ENCODE measurements at places on chromosomes 4 and X.
A peak's percentile ranks its signal among the peaks of the same experiment; 100 is the strongest.

- no peak for DNase-seq
Measured at GRCh38 chr4:4320528-4320927, 30.5 kb downstream of the ZBTB49 start.

- DNase-seq: no peak
Measured at GRCh38 chr4:54574500-54574899, 83.3 kb upstream of the KIT start.

GRCh38 chr4:23930750-23931488, 41.1 kb upstream of the PPARGC1A start:
- DNase-seq: no peak

DNA sequence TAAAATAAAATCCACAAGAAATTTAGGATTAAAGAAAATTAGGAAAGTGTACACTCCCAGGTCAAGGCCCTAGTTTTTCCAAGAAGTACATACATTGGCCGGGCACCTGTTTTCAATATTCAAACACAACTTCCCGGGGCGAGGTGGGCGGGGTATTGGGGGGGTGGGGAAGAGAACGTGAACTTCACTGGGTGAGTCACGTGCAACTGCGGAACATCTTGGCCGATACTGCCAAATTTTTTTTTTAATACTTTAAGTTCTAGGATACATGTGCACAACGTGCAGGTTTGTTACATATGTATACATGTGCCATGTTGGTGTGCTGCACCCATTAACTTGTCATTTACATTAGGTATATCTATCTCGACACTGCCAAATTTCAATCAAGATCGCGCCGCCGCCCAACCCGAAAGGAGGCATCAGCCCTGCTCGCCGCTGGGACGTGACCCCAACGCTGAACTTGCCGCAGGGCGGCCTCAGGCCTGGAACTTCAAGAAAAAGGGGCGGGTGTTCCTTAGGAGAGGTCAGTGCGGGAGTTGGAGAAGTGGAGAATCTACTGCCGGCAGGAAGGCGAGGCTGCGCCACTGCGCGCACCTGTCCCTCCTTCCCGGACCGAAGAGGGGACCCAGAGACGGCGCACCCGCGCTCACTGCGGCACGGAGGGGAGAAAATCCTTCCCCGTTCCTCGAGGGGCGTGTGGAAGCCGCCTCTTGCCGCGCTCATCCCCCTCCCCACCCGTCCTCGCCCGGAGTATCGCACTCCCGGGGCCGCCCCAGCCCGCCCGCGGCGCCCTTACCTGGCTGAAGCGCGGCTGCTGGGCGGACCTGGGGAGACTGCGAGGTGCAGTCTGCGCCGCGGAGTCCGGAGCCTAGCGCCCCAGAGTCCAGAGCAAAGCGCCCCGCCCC, at the start of gene TEC:
Gene TEC (minus strand): TSS at position 883 of the 905 bp plus-strand sequence. CDS start 41,224 bp downstream, outside the sequence.
- DNase-seq: peak; percentile 46

- DNase-seq: no peak
Measured at GRCh38 chr4:120927801-120928409, 5.4 kb upstream of the PRDM5 start.

DNA sequence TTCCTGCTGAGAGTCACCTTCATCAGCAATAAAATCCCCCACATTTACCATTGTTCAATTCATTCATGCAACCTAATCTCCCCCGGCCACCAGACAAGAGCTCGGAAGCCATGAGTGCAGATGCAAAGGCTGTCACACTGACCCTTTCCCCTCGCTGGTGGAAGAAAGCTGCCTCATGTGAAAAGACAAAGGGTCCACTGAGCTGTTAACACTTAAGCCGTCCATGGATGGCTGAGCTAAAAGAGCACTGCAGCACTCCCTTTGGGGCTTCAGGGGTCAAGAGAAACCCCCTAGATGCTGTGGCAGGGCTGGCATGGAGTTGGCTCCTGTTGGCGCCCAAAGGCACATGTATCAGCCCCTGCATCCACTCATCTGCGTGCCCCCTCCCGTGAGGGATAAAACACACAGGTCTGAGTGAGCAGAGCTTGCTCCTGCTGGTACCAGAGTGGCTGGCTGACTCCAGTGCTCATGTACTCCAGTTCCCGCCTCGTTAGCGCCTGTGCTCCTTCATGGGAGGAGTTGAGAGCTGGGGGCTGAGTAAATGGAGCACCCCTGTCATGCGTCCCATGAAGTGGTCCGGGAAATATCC, 216.5 kb downstream of the PDHA2 start:
- no peak for DNase-seq

GRCh38 chr4:97500423-97500822, 642.9 kb downstream of the STPG2 start:
- DNase-seq: no peak

GRCh38 chr4:112099701-112100297, 45.5 kb upstream of the FAM241A start:
- DNase-seq: no peak

DNA sequence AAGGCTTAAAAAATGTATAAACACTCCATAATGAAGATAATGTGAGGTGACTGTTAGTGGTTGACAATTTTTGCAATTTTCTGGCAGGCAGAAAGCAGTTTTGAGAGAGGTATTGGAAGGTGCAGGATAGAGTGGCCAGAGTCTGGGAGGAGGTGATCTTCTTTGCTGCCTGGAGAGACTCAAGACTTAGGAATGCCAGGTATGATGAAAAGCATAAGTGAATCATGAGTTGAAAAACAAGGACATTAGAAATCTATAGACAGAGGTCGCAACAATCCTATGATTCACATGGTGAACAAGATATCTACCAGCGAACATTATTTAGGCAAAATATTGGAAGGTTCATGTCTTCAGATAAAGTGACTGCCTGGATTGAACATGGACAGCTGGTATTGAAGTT, 118.5 kb downstream of the CFAP299 start:
- no peak for DNase-seq

DNA sequence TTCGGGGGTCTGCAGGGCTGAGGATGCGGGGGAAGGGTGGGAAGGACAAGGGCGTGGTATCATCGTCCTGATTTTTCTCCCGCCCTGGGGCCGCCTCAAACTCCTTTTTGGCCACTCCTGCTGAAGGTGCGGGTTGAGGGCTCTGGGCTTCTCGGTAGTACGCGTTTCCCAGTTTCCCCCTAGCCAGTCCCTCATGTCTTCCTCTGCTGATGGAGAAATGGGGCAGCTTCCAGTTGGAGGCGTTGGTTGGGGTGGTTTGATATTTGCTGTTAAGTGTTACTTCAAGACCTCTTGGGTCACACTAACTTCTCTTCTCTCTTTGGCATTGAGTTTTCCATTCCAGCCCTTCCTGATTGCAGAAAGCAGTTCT, 482 bp downstream of the GSTCD start:
- peak; percentile 3 for DNase-seq

DNA sequence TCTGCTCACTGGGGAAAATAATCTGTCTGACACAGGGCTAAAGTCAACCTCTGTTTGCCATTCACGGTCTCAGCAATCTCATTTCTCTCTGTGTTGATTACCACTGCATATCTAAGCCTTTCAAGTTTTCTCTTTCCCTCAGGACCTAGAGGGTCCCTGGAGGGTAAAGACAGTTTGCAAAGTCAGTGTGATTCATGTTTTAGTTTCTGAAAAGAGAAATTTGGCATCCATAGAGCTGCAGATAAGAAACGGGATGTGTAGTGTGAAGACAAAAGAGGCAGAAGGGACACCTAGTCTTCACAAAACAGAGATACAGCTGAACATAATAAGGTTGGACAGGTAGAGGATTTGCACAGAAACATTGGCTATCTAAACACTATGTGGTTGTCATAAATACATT, 34.5 kb upstream of the KDR start:
- DNase-seq: no peak

DNA sequence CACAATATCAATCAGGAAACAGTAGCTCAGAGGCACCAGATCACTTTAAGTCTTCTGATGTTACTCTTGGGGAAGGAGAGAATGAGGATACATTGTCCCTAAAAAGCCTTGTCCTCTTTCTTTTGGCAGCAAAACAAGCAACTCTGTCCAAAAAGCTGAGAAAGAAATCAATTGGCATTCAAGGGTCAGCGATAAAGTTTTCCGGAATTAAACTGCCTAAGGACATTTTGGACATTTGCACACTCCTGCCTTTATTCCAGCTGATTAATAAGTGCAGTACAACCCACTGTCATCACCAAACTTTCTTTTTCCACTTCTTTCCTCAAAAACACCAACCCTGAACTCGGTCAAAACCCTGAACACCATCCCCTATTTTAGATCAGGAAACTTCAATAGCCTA, 85.8 kb upstream of the FAM9A start:
- DNase-seq: no peak

DNA sequence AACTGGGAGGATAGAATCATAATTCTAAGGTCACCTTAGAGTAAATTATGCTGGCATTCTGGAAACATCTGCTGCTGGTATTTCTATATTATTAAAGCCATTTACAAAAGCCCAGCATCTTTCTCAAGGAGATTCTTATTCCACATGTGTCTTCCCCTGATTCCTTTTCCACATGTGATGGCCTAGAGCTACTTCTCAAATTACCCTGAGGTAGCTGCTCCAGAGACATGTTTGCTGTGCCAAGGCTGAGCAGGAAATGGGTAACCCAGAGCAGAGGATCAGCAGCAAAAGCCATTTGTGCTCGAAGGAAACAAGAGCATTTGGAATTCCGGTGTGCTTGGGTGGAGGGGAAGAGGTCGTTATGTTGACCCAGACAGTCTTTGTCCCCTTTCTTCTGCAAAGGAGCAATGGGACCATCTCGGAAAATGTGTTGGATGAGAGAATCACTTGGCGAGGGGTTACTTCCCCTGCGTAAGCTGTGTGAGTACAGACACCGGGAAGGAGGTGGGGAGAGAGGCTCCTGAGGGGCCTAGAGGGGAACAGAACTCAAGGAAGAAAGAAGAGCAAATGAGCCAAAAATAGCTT, 24.6 kb downstream of the TSC22D3 start:
- no peak for DNase-seq

GRCh38 chrX:9847071-9847470, 60.8 kb downstream of the SHROOM2 start:
- no peak for DNase-seq

GRCh38 chrX:100696699-100697351, 35.1 kb downstream of the SYTL4 start:
- no peak for DNase-seq

GRCh38 chr4:84865600-84865999, 100.9 kb downstream of the WDFY3 start:
- DNase-seq: no peak

DNA sequence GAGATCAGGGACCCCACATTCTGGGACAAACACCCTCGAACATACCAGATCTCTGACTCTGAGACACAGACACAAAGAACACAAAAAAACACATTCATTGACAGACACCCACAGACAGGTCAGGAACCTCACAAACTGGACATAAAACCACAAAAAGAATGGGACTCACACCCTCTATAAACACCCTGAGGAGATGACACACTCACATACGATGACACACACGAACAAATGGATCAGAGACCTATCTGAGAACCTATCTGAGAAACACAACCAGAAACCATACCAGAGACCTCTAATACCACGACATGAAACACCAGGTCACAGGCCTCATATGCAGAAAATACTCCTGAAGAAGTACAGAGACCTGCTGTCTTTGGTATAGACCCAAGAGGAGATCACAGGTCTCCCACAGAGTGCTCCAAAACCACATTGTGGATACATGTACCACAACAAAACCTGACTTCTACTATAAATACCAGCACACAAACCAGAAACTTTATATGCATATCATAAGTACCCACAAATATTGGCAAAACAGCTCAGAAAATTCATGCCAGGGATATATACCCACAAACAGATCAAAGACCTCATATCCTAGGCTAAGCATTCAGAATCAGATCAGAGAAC, 19.5 kb downstream of the SUV39H1 start:
- no peak for DNase-seq

- no peak for DNase-seq
Measured at GRCh38 chr4:108334031-108334430, 165.3 kb upstream of the LEF1 start.

DNA sequence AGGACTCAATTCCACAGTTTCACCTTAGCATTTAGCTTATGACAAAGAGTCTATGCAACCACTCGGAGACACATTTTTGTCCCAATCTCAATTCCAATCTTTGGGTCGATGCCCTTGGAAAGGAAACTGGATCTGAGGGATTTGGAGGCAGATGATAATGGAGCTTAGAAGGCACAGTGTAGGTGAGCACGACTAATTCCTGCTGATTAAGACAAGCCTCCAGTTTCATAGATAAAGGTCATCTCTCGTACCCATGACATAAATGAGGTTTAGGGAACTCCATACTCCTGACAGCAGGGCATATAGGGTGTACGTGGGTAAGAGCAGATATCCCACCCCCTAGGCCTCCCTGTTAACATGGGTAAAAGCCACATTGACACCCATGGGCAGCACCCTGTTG, 24.4 kb upstream of the ZNF718 start:
- DNase-seq: no peak

DNA sequence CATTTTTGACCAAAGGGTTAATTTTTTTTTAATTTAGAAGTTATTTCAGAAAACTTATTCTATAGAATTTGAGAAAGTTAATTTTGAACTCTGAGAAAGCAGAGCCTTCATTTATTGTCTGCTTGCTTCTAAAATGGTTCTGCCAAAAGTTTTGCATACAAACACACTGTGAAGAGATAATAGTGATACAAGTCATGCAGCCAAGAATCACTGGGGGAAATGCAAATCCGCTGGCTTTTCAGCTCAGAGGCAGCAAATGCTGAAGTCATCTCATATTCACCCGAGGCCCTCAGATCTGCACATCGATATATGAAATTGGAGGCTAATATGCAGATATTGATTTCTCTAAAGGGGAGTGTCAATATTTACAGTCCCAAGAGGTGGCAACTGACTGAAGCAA, 186.2 kb downstream of the KIT start:
- no peak for DNase-seq

DNA sequence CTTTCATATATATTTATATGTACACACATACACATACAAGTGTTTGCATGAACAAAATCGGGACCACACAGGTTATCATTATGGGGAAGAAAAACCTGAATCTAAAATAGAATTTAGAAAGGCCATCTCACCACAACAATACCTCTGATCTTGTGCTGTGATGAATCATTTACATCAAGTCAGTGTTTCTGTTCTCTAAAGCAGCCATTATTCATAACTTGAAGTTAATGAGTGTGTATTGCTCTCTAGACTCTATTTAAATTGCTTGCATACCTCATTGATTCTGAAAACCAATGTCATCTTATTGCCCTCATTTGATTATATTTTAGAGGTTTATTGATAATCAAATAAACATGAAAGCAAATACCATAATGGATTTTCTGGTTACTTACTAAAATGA, 71.6 kb downstream of the FAM114A1 start:
- no peak for DNase-seq

- DNase-seq: no peak
Measured at GRCh38 chrX:72307646-72308051, 1.9 kb upstream of the CITED1 start.

- peak; percentile 63 for DNase-seq
Measured at GRCh38 chrX:150546711-150547153, 21.7 kb upstream of the MTM1 start.

DNA sequence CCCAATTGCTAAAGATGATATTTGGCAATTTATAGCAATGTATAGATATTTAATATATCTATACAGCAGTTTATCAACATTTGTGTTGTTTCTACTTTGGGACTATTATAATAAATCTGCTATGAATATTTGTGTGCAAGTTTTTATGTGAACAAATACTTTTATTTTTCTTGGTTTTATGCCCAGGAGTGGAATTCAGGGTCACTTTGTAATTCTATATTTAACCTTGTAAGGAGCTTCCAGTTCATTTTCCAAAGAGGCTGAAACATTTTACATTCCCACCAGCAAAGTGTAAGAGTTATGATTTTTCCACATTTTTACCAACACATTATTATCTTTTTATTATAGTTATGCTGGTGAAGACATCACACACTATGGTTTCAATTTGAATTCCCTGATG, 801.3 kb downstream of the PCDH18 start:
- DNase-seq: no peak

GRCh38 chr4:61200187-61200915, at the start of gene ADGRL3:
Gene ADGRL3, plus strand, starts transcription at chr4:61200326.
- DNase-seq: no peak
